Stimulated activated CD4-positive, alpha-beta T cell treated with anti-CD3 and anti-CD28 coated beads, Interleukin-4, amount 100 ng/mL, for 24 hours (primary cell): ENCODE measurements at places on chromosomes 7 and 10.

DNA sequence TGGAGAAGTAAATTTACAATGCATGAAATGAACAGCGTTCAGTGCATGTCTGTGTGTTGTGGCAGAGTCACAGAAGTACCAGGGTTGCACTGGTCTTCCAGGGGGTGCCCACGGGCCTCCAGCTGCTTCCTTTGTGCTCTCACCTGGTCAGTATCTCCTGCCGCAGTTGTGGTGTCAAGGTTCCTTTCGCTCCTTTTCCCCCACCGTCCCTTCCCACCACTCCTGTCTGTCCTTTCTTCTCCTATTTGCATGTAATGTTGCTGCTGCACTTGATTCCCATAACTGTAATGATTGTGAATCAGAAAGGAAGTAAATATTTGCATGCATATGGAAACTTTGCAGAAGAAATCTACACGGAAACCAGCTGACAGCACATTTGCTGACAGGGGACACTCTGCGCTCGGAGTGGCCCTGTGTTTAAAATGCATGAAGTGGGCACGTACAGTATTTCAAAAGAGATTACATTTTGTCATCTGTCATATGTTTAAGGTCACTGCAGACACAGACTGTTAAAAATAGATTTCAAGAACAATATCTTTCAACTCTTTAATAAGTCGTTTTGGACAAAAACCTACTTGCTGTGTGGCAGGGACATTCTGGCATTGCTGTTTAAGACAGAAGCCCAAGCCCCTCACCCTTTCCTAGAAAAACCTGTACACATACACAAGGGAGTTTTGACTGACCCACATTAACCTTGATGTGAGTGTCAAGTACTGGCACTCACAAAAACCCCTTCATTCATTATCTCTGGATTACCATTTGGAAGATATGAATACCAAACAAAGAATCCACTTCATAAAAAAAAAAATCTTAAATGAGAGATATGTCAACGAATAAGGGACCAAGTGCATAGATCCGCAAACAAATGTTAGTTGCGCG, 336.7 kb upstream of the KLF6 start:
- no peak for DNase-seq

- no peak for DNase-seq
These were observed 190.4 kb downstream of the GPR37 start for GRCh38 chr7:124575176-124575575.

DNA sequence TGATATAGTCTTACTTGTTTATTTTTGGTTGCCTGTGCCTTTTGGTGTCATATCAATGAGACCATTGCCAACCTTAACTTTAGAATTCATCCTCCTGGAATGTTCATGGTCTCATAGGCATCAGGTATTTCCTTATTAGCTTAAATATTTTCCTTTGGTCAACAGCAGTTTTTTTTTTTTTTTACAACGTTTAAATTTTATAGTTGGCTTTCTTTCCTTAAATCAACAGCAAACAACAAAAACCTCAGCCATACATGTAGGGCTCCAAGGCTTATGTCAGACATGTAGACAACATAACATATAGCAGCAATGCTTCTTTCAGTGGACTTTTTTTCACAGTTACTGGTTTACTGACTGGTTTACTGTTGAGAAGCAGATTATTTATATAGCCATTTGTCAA, 22.7 kb downstream of the ENTPD7 start:
- no peak for DNase-seq

- DNase-seq, result no peak
These were observed 18.2 kb downstream of the ATAD1 start for GRCh38 chr10:87799860-87800259.

GRCh38 chr10:69644658-69645295, 14.7 kb downstream of the FAM241B start:
- DNase-seq, result peak; percentile 34

GRCh38 chr10:132432176-132432540, 35.2 kb downstream of the PWWP2B start:
- no peak for DNase-seq

DNA sequence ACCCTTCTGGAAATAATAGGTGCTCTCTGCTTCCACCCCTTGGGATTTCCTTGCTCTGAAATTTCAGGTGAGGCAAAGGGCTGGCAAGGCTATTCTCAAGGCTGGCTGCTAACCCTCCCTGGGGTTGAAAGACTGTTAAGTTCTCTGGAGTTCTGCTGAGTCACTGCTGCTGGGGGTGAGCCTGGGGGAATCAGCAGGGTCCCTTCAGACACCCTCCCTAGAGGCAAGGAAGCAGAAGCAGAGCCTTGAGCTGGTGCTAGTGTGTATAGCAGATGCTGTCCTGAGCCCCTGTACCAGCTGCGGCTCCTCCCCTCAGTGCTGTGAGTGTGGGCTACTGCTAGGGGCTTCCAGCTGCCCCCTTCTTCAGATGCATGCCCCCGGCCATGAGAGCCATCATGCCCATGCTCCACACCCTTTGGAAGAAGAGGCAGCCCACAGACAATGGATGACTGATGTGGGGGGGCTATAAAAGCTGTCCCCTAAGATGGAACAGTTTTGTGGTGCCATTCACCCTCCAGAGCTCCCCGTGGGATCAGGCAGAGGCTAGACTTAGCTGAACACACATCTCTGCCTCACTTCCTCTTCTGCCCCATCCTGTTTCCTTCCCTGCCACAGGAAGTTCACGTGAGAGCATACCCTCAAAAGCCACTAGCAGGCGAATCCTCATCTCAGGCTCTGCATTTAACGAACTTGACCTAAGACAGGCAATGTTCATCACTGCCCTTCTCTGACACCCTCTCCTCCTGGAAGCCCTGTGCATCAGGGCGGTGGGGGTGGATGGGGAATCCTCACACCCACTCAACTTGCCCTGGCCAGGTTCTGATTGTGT, 91.8 kb downstream of the SH3PXD2A start:
- peak; percentile 26 for DNase-seq

GRCh38 chr7:50724526-50725520, 57.9 kb downstream of the GRB10 start:
- no peak for DNase-seq

- peak; percentile 98 for DNase-seq
These were observed 29.3 kb upstream of the WNT8B start for GRCh38 chr10:100433253-100434240.

GRCh38 chr7:120856621-120857352, 1.2 kb downstream of the TSPAN12 start:
- no peak for DNase-seq

GRCh38 chr10:30171601-30172000, 112.2 kb upstream of the JCAD start:
- DNase-seq, result no peak

- DNase-seq, result no peak
These were observed 354.9 kb upstream of the SEMA3C start for GRCh38 chr7:81273601-81274397.

DNA sequence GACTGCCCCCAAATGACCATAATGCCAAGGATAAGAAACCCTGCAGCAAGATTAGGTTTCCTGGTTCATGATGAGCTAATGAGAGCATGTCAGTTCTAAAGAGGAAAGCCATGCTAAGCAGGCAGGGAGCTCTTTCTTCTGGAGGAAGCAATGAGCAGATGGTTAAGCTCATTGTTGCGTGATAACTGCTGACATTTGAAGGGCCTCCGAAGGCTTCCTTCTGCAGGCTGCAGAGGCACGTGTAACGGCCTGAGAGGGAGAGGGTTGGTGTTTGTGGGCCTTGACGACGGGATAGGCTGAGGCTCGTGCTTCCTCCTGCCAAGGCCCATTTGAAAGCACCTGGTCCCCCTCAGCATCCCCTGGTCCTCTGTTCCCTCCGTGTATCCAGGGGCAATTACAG, 63.5 kb upstream of the BTBD16 start:
- DNase-seq, result no peak

DNA sequence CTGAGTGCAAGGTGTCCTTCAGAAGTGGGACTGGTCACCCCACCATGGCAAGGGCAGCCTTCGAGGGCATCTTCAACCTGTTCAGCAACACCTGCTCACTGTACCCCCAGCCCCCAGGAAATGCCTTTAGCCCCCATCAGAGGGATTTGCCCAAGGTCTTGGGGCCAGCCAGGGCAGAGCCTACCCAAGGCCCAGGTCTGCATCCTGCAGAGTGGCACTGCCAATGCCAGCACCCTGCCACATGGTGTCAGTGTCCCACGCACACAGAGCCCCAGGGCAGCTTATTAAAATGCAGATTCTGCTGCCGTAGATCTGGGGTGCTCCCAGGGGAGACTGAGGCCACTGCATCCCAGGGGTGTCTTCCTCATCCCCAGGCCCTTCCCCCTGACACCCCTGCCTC, 106.2 kb upstream of the KCTD7 start:
- DNase-seq, result no peak

DNA sequence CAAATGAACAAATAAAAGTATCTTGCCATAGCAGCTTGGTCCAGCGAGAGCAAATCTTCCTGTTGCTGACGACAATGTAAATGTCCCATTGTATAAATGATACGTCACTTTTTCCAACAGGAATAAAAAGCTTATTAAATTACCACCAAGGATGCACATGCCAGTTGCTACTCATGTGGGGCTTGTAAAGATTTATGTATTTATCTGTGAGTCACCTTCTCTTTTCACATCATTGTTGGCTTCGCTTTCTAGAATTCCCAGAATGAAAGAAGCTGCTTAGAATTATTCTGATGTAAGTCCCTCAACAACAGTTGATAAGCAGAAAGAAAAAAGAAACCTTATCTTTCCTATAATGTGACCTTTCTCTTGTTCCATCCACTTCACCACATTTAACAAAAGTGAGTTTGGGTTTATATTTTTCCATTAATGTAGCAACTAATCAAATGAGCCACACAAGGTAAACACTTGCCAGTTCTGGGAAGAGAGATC, 22.4 kb downstream of the DNAJC12 start:
- no peak for DNase-seq

DNA sequence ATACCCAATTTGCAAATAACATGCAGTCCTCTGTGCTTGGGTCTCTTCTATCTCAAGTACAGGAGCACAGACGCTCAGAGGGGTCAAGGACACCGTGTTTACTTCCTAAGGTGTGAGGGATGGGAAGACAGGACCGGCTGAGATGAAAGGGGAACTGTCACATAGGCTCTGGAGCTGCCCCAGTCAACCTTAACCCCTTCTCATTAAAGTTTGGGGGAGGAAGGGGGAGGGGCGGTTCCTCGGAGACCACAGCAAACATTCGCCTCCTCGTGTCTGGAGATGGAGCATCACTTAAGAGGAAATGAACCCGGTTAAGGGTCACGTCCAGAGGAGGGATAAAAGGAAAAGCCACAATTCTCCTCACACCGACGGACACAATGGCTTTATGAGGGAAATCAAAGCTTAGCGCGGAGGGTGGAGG, 1.1 kb downstream of the SH3PXD2A start:
- DNase-seq, result no peak

DNA sequence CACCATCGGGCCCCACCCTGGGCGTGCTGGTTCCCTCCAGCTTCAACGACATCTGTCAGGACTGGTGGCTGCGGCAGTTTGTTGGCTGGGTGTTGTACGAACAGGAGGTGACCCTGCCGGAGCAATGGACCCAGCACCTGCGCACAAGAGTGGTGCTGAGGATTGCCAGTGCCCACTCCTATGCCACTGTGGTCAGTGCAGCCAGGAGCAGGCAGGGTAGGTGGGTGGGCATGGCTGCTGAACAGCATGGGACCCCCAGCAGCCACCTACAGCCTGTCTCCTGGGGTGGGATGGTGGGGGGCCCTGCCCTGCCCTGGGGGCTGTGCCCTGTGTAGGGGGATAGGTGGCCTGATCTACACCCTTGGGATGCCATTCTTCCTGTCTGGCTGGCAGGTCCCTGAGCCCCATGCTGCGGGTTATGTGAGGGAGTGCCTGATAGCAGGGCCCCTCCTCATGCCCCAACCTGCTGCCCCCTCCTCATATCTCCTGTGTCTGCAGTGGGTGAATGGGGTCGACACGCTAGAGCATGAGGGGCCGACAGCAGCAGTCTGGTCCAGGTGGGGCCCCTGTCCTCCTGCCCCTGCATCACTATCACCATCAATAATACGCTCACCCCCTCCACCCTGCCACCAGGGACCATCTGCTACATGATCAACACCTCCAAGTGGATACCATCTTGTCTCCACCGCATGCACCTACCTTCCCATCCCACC, 56.9 kb downstream of the ZNF727 start:
- no peak for DNase-seq

GRCh38 chr10:81068460-81068859, 530.8 kb downstream of the SH2D4B start:
- no peak for DNase-seq

DNA sequence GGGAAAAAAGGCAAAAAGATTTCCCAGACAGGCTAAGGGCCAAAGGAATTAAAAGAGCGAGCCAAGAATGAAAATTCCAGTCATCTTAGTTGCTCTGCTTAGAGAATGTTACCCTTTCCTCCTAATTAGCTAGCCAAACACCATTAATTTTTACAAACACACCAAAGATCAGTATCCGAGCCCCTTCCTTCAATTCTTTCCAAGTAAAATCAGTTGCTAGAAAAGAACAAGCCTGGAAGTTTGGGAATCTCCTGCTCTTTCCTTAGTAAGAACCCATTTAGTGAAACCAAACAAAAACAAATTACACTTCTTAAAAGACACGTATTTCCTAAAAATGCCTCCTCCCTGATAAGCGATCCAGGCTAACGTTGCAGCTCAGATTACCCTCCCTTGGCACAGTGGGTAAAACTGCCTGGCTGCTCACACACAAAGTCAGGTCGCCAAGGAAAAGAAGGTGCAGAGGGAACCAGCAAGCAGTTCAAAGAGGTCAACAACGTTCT, 57.1 kb upstream of the ABLIM1 start:
- DNase-seq, result no peak

- DNase-seq, result no peak
These were observed 186.6 kb upstream of the CELF2 start for GRCh38 chr10:10831085-10831484.

DNA sequence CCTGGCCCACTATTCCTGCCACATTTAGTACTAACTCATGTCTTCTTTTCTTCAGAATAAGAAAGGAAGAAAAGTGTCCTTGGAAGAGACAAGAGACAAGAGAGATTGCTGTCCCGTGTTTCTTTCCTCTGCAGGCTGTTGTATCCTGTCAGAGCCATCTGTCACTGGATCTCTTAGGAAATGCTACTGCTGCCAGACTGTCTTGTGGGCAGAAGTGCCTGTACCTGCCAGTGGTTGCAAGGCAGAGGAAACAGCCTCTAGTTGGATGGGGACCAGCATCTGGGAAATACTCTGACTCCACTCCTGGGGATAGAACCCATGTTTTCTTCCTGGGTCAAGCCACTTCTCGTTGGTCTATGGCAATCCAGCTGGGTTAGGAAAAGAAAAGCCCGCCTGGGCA, 16.7 kb upstream of the MAP3K8 start:
- DNase-seq, result no peak

- DNase-seq, result no peak
These were observed 8.9 kb upstream of the PNLIP start for GRCh38 chr10:116536810-116537209.

DNA sequence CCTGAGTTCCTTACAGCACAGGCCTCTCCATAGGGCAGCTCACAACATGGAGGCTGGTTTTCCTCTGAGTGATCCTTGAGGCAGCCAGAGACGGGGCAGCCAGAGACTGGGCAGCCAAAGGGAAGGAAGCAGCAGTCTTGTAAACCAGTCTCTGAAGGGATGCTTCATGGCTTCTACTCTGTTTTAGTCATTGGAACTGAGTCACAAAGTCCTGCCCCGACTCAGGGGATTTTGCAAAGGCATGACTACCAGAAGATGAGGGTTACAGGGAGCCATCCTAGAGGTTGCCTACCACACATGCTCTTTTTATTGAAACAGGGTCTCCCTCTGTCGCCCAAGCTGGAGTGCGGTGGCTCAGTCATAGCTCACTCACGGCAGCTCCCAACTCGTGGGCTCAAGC, 44.4 kb upstream of the COMMD3 start:
- no peak for DNase-seq
